Osteoblast (primary cell): ENCODE measurements at places on chromosomes 13 and 19. TPM values are rescaled to one million over a fixed set of nuclear protein-coding genes. Genes with fewer than 3 reads are reported as not detected.

Gene SERPINE3
- not detected in 2 replicates for total RNA-seq

Gene SLC46A3
- total RNA-seq: 10.6 and 11.2 TPM in 2 replicates

GRCh38 chr13:75055296-75055695 lies 426.7 kb downstream of the TBC1D4 start:
- DNase-seq: no peak
- no peaks in the 10 kb centered on the region for H3K36me3 ChIP-seq
- no peak overlapping the region for H3K27ac ChIP-seq
- H3K27me3 ChIP-seq: no peaks in the 10 kb centered on the region
- H3K4me3 ChIP-seq: no peak overlapping the region
- peaks cover 9% of the 10 kb centered on the region for H3K4me1 ChIP-seq

Gene ZNF610
- total RNA-seq: 2.9 and 3.3 TPM in 2 replicates

GRCh38 chr13:20495087-20496023 lies 30.3 kb downstream of the CRYL1 start:
- H3K27me3 ChIP-seq: no peaks in the 10 kb centered on the region
- H3K4me3 ChIP-seq: peak overlapping the region; percentile 47
- H3K36me3 ChIP-seq: no peaks in the 10 kb centered on the region
- H3K27ac ChIP-seq: no peak overlapping the region
- peaks cover 7% of the 10 kb centered on the region for H3K4me1 ChIP-seq

DNA sequence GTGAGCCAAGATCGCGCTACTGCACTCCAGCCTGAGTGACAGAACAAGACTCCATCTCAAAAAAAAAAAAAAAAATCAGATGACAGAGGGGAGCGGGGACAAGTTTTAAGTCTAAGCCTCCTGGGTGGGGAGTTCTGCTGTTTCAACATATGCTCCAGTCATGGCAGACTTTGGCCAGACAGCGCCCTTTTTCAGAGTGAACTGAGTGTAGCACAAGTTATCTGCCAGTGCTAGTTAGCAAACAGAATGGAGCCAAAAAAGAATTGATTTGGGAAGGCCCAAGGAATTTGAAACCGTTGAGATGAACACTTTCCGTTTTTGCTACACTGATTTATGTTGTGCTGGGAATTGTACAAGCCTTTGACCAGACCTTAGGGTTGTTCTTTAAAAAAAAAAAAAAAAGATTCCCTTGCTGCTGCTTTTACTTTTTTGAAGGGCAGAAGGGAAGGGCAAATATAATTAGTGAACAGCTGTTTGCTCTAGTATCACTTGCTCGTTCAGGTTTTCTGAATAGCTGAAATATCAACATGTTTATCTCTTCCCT lies 5.7 kb downstream of the ACTN4 start:
- peak; percentile 76 for DNase-seq
- H3K4me1 ChIP-seq: peaks cover 85% of the 10 kb centered on the region

- no peaks in the 10 kb centered on the region for H3K27me3 ChIP-seq
- peaks cover 13% of the 10 kb centered on the region for H3K36me3 ChIP-seq
- no peak overlapping the region for H3K27ac ChIP-seq
- peaks cover 16% of the 10 kb centered on the region for H3K4me1 ChIP-seq
- no peak overlapping the region for H3K4me3 ChIP-seq
- DNase-seq: no peak
Observed at GRCh38 chr19:16372065-16372915, 47.7 kb downstream of the KLF2 start.

Gene CPT1C
- total RNA-seq: 10.9 and 17.0 TPM in 2 replicates

Gene AXL
- 355 and 368 TPM in 2 replicates for total RNA-seq
